GM23248 (cell line): ENCODE measurements at places on chromosomes 3 and 15.

- no peak for DNase-seq
Measured at GRCh38 chr15:85550283-85550682, 169.9 kb downstream of the AKAP13 start.

DNA sequence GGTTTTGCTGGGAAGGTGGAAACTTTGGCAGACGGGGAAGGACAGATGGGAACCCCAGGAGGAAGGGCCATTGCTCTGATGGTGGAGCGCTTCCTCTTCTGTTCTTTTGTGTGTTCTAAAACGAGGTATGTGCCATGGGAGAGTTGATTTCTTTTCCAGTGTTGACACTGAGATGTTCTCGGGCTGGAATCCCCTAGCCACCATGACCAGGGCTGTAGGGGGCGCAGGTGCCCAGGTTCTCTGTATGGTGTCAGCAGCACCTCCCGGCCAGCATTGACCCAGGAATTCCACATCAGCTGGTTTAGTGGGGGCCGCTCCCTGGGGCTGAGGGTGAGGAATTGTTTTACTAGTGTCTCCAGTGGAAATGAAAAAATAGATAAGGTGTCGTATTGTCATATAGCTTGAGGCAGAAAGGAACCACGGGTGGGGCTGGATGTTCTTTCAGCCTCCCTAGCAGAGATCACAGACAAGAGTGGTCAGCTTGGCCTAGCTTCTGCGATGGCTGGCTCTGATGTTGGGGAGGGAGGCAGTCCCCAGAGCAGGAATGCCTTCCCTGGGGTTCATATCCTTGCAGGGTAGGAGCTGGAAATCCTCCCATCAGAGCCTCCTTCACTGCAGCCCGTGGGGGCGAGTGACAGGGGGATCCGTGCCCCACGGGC lies 34.2 kb upstream of the ACAD9 start:
- DNase-seq: peak; percentile 18

- no peak for DNase-seq
Measured at GRCh38 chr3:55544219-55544618, 57.1 kb upstream of the WNT5A start.

DNA sequence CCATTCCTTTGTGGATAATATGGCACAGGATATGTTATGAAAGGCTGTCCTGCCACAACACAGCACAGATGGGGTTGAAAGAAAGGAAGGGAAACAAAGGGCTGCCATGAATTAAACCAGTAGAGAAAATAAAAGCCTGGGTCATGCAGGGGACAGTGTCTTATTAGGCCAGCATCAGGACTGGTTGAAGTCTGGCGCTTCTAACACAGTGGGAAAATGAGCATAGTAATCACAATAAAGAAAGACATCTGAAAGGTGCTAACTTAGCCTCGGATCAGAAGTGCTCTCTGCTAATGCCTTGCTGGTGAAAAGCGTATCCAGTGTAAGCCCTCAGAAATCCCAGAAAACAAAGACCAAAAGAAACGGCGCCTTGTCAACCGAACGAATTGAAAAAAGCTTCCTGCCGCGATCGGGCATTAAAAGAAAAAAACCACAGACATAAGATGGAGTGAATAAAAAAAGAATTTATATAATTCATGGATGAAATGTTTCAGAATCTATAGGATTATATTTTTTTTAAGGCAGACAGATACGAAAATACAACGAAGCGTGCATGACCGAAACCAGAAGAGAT lies 566 bp upstream of the MKRN3 start:
- DNase-seq: no peak
